NCI-H524 (cell line): ENCODE measurements at places on chromosomes 16 and 17.

DNA sequence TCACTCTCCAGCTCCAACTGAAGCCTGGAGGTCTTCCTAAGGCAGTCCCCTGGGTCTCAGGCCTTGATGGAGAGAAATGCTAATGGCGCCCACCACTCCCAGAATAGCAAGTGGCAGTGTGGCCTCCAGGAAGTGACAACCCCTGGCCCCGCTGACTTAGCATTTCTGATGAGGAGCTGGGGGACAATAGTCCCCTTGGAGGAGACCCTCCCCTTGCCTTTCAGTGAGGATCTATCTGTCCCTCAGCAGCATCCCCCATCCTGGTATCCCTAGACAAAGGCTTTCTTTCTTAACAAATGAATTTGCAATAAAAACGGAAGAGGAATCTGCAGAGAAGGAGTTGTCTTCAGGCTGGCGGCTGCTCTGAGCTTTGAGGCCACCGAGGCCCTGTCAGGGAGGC is 68.8 kb downstream of the LITAF start:
- DNase-seq, result no peak

DNA sequence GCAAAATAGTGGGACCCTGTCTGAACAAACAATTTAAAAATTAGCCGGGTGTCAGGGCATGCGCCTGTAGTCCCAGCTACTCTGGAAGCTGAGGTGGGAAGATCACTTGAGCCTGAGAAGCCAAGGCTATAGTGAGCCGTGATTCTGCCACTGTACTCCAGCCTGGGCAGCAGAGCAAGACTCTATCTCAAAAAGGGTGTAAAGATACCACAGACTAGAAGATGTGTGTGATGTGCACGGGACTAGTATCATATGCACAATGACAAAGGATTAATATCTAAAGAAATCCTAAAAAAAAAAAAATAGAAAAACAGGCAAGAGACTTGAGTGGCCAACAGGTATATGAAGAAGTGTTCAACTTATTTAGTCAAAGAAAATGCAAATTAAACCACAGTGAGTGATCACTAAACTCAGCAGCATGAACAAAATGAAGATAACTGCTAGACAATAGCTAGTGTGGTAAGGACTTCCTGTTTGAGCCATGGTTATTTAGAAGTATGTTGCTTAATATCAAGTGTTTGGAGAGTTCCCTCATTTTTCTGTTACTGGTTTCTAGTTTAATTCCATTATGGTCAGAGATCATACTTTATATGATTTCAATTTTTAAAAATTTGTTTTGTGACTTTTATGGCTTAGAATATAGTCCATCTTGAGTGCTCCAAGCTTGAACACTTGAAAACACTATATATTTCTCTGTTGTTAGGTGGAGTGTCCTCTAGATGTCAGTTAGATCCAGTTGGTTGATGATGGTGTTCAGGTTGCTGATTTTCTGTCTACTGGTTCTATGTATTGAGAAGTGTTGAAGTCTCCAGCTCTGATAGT is 14.7 kb upstream of the SLX4 start:
- no peak for DNase-seq

DNA sequence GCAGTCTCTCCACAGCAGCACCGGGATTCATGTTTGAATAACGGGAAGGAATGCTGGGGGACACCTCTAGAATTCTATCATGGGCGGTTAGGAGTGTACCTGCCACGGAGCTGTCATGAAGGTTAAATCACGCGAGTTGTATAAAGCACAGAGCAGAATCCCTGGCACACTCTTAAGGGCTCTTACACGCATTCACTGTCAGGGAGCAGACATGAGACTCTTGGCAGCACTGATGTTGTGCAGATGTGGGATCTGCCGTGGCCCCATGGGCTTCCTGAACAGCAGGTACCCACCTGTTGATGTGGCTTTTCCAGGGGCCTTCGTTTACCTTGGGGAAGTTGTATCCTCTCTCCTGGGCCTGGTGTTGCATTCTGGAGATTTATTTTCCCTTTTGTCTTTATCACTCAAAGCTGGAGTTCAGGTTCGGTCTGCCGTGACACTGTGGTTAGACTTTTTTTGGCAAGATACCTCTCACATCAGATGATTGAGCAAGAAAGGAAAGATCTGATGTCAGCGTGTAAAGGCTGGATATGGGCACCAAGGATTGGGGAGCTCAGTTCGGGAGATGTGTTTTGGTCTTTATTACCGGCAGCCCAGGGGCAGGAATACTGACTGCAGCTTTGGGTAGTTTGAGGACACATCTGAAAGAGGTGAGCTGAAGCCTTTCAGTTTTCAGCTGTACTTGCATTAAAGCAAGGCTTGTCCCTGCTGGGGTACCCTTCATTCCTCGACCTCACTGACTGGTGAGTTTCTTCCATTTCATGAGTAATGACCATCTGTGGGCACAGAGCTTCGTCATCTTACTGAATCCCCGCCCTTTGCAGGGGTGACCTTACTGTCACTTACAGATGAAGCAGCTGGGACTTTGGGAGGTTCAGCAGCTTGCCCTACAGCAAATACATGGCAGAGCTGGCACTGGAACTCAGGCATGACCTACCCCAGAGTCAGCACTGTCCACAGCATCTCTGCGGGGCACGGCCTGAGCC is 19.3 kb downstream of the KNOP1 start:
- DNase-seq, result no peak

DNA sequence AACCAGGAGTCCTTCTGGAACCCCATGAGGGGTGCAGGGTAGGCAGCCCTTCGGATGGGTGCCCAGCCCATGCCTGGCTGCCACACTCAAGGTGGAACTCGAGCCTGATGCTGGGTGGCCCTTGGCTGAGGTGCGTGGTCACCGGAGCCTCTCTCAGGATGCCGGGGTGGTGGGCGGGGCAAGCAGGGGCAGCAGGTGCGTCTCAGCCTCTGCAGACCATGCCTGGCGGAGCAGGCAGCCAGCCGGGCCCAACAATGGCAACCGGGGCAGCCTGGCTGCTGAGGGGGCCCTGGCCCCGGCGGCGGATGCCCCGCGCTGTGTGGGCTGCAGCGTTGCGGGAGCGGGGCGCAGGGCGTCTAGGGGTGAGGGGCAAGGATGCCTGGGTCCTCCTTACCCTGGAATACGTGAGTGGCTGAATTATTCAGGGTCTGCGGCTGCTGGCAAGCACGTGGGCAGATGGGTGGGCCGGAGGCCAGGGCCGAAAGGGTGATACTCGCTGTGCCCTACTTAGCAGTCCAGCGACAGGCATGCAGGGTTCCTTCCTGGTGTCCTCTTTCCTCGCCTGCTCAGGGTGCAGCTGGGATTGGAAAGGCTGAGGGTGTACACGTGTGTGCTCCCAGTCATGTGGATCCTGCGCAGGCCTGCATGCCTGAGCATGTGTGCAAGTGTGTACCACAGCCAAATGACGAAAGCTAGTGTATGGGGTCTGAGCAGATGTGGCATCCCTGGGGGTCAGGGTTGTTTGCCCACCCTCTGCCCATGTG is 14.6 kb downstream of the MYO15A start:
- no peak for DNase-seq

GRCh38 chr17:45147581-45148182 is 593 bp upstream of the HEXIM1 start:
- peak; percentile 95 for DNase-seq

DNA sequence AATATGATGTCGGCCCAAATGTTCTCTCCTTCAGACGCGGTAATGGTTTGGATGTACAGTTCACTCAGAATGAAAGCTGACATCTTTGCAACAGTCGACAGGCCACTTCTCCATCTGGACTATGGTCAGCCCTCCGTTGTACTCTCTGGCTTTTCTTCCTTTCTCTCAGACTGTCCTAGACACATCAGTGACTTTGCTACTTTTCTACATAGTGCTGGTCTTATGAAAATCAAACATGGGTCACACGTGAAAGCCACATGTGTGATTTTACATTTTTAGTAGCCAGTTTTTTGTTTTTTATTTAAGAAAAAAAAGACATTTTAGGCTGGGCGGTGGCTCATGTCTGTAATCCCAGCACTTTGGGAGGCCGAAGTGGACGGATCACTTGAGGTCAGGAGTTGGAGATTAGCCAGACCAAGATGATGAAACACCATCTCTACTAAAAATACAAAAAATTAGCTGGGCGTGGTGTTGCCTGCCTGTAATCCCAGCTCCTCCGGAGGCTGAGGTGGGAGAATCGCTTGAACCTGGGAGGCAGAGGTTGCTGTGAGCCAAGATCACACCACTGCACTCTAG is 644.1 kb downstream of the KCNJ2 start:
- DNase-seq, result no peak

GRCh38 chr16:6863135-6863534 is 469.5 kb upstream of the RBFOX1 start:
- DNase-seq, result no peak

DNA sequence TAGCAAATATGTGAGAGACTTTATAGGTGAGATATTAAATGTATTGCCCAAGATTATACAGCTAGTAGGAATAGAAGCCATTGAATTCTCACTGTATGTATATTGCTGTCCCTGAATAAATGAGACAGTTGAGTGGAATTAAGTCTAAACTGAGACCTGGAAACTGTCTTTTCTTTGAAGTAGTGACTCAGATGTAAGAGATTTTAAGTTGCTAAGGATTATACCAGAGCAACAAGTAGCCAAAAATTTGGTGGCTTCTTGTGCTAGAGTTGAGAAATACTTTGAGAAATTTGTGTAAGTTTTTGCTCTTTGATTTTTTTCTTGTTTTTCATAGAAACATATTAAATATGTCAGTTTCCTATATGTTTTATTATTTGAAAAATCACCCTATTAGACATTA is 58.7 kb downstream of the TANC2 start:
- DNase-seq, result no peak

- DNase-seq, result no peak
Observed at GRCh38 chr17:76173474-76173873, 32.4 kb upstream of the FOXJ1 start.

GRCh38 chr17:70527364-70527888 is 358.1 kb downstream of the KCNJ2 start:
- no peak for DNase-seq

GRCh38 chr16:23486480-23486879 is 23.8 kb downstream of the GGA2 start:
- DNase-seq, result no peak

GRCh38 chr16:68031951-68032350 is 8.9 kb downstream of the DUS2 start:
- no peak for DNase-seq

DNA sequence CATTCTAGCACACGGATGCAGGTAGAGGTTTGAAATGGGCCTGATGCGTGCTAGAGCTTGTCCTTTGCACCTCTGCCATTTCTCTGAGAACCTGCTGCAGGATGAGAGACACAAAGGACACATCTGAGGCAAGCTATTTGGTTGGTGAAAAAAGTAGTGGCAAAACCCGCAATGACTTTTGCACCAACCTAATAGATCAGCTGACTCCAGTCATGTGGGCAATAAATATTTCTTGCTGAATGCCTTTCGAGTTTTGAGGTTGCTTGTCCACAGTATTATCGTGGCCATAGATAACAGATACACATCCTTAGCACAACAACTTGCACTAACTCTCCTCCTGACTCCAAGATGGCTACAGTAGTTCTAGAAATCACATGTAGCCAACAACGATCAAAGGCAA is 57.8 kb upstream of the ZNF423 start:
- DNase-seq, result no peak

GRCh38 chr17:9307313-9307998 is 268.2 kb downstream of the STX8 start:
- DNase-seq, result no peak

DNA sequence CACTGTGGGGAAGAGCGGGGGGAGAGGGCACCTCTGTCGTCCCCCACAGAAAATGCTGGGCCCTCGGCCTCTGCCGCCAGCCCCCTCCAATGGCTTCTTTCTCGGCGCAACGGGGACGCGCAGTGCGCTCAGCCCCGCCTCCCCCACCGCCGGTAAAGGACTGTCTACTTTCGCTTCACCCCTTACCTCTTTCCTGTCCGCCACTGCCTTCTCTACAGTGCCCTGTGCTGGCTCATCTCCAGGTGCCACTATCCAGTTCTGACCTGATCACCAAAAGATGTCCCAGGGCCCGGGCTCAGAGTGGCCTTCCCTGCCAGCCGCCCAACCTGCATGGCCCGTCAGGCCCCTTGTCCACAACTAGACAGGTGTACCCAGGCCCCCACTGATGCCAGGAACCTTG is 7.3 kb downstream of the ENDOV start:
- DNase-seq, result no peak

- DNase-seq, result no peak
Observed at GRCh38 chr17:67506966-67507365, 129.9 kb downstream of the PITPNC1 start.

DNA sequence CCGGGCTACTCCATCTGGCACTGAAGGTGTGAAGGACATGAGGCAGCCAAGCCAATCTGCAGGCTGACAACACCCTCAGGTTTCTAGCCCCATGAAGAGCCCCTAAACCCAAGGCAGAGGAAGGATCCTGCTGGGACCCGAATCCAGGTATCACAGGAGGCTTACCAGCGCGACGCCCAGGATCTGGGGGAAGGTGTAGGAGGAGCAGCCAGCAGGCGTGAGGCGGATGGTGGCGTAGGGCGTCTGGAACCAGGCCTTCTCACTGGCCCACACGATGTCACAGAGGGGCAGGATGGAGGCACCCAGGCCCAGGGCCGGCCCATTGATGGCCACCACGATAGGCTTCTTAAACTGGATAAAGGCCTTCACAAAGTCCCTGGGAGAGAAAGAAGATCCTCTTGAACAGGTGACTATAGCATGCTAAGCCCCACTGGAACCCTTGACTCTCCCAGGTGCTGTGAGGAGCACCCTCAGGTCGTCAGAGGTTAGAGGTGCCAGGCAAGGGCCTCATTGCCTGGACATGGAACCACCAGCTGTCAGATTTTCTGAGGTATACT is 71.7 kb downstream of the DYNLRB2 start:
- DNase-seq, result no peak

GRCh38 chr17:59257101-59257500 is 36.8 kb downstream of the GDPD1 start:
- DNase-seq, result no peak

DNA sequence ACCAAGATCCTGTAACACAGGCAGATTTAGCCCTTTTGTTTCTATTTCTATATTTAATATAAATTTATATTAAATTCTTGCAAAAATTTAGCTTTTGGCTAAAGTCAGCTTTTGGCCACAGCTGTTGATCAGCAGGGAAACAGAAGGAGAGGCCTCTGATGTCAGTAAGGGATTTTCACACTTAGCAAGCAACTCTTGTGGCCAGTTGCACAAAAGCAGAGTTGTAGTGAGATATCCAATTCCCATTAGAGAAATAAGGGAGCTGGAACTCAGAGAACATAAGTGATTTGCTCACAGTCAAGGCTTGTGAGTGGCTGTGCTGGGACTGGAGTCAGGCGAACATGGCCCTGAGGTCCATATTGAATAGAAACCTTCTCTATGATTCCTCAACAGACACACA is 16.7 kb upstream of the HEATR6 start:
- no peak for DNase-seq

- no peak for DNase-seq
Observed at GRCh38 chr17:29279397-29280070, 14.4 kb downstream of the NUFIP2 start.

DNA sequence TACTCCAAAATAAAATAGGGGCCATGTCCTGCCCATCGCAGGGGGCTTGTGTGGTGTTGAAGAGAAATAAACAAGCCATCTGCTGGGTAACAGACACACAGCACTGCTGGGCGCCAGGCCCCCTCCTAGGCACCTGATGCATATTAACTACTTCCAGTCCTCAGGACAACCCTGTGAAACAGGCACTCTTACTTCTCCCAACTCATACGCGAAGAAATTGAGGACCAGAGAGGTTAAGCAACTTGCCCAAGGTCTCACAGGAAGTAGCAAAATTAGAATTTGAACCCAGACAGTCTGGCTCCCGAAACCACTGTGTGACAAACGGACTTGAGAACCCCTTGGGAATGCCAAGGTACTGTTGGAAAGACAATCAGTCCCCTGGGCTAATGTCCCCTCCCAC is 2.8 kb downstream of the STX1B start:
- DNase-seq, result no peak

- no peak for DNase-seq
Observed at GRCh38 chr16:87332150-87332549, 15.0 kb upstream of the C16orf95 start.
